ENCODE measurements at places on chromosomes 13 and 19.

DNA sequence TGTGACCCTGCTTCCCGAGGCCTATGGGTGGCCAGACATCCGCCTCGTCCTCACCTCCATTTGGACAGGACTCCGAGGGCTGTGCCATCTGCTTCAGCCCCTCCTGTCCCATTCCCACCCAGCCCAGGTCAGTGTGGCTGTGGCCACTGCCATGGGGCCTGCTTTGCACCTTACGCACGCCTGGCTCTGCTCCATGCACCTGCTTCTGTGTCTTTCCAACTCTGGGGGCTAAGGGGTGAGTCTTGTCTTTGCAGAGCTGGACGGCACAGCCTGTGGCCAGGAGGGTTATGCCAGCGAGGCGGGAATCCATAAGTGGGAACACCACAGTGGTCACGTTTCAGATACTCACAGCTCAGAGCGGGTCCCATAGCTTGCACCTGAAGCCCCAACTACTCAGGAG lies 5.2 kb upstream of the ZNF554 start:
- no peak for DNase-seq

DNA sequence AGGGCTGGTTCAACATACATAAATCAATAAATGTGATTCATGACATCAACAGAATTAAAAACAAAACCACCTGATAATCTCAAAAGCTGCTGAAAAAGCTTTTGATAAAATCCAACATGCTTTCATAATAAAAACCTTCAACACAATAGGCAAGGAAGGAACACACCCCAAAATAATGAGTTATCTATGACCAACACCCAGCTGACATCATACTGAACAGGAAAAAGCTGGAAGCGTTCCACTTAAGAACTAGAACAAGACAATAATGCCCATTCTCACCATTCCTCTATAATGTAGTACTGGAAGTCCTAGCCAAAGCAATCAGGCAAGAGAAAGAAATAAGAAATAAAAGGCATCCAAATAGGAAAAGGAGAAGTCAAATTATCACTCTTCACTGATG lies 116.2 kb upstream of the FREM2 start:
- no peak for DNase-seq

- peak; percentile 7 for DNase-seq
These were observed 22.5 kb downstream of the TMEM255B start for GRCh38 chr13:113781571-113781970.

DNA sequence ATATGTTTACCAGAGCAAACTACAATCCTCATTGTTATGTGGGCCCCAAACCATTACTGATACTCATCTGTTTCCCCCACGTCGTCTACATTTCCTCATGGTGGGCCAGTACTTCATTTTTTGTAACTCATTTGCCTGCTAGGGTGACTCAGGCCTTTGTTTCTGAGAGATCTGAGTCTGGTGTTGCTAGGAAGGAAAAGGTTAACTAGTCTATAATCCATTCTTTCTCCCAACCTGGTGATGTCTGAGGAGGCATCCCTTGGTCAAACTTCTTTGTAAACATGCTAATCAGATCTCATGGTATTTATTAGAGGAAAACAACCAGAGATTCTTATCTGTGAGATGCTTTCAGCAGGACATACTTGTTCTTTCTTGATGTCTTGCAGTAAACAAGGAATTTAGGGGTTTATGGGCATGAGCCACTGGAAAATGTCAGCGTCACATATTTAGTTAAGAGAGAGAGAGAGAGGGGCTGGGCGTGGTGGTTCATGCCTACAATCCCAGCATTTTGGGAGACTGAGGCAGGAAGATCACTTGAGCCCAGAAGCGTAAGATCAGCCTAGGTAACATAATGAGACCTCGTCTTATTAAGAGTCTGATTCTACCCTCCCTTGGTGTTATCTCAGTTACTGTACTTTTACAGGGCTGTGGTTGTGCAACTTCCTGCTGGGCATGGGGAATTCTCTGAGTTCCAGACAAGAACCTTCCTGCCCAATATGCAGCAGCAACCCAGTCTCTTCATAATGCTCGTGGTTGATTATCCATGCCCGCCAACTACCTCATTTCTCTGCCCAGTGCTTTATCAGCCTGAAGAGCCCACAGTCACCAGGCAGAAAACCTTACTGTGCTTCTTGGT lies 9.7 kb upstream of the DPRX start:
- DNase-seq, result no peak

- no peak for DNase-seq
These were observed 84.5 kb downstream of the MBNL2 start for GRCh38 chr13:97306645-97307044.

- no peak for DNase-seq
These were observed 104.8 kb downstream of the POSTN start for GRCh38 chr13:37493775-37494174.

GRCh38 chr13:43877766-43878165 lies 1.8 kb downstream of the CCDC122 start:
- no peak for DNase-seq

- DNase-seq, result no peak
These were observed 8.3 kb downstream of the PRAM1 start for GRCh38 chr19:8494158-8494557.
